Activated T-helper 9 cell treated with anti-CD3 and anti-CD28 coated beads, Interleukin-2, amount 50 U/mL, for 16 hours (primary cell): ENCODE measurements at places on chromosomes 6 and 20.

GRCh38 chr20:11296221-11296620 is 621.5 kb upstream of the BTBD3 start:
- DNase-seq = no peak

- DNase-seq = no peak
These were observed 5.6 kb downstream of the TRAM2 start for GRCh38 chr6:52571099-52571755.

DNA sequence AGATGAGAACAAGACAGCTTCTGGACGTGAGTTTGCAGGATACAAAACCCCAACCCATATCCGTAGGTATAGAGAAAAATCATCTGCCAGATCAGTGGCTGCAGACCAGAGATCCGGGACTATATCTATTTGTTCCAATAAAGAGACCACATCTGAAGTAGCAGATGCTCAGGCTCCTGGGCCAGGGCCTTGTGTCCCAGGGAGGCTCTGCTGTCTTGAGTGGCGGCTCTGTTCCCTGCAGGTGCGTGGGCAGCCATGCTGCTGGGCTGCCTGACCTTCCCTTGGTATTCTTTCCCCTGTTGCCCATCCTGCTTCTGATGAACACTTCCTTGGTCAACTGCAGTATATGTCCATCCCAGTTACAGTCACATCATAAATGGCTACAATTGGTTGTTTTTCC is 34.9 kb downstream of the ERMARD start:
- no peak for DNase-seq

DNA sequence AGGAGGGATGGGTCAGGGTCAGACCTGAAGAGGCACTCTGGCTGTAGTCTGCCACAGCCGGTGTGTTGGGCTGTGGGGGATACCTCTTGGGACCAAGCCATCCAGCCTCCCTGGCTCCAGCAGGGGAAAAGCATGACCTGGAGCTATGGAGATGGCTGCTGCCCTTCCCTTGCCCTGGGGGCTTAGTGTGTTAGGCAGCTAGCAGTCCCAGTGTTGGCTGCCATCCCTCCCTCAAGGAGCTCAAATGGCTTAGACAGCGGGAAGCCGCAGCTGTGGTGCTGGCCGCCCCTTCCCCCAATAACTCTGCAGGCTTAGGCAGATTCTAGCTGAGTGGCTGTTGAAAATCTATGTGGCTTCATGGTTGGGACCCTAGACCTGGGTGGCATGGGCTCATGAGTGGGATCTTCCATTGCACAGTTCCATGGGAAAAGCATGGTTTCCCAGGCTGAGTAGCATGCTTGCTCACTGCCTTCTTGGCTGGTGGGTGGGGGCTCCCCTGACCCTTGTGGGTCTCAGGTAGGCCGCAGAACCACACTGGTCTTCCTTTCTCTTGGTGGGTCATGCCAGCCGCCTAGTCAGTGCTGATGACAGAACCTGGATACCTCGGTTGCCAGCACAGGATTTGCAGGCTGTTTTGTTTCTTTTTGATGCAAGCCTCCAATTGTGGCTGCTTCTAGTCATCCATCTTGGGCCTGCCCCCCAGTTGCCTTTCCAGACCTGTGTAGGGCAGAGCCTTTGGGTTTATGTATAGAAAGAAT is 69.0 kb upstream of the AHI1 start:
- DNase-seq = no peak

DNA sequence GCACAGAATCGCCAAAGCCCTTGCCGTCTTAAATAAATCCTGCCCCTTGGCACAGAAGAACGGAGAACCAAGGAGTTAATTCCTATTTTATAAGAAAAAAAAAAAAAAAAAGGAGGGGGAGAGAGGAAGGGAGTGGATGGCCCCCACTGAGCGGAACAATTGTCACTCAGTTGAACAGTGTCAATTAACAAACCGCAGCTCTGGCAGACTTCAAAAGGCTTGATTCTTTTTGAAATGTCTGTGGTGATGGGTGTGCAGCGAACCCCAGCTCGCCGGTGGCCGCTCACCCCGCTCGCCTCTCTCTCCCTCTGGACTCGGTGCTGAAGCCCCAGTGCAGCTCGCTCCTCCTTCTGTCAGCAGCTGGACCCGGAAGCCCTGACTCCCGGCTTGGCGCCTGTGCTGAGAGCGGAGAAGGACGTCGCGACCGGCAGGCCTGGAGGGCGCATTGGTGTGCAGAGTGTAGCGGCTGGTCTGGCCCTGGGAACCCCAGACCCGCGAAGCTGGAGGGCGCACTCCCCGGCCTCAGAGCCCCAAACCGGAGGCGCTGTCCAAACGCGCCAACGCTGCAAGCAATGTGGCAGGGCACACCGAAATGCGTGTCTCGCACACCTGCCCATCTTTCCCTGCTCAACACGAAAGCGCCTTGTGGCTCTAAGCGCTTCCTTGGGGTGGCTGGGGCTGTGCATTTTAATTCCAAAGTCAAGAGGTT is 3.4 kb downstream of the LINC00237 start:
- DNase-seq = no peak

DNA sequence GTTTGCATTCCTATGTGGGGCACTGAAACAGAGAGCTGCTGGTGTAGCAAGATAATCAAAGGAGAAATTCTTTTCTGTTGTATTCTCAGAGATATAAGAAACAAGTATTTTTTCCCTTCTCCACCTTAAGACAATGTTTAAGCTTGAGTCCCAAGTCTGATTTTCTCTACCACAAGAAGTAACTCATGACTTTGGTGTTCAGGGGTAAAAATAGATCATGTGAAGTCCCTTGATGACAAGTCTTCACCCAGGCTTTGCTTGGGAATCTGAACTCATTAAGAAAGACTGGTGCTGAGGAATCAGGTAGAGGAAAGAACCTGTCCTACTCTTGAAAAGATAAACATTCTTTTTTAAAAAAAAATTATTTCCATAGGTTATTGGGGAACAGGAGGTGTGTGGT is 205.6 kb downstream of the ALDH8A1 start:
- DNase-seq = no peak

GRCh38 chr6:162821102-162821501 is 93.3 kb downstream of the PACRG start:
- DNase-seq = no peak

DNA sequence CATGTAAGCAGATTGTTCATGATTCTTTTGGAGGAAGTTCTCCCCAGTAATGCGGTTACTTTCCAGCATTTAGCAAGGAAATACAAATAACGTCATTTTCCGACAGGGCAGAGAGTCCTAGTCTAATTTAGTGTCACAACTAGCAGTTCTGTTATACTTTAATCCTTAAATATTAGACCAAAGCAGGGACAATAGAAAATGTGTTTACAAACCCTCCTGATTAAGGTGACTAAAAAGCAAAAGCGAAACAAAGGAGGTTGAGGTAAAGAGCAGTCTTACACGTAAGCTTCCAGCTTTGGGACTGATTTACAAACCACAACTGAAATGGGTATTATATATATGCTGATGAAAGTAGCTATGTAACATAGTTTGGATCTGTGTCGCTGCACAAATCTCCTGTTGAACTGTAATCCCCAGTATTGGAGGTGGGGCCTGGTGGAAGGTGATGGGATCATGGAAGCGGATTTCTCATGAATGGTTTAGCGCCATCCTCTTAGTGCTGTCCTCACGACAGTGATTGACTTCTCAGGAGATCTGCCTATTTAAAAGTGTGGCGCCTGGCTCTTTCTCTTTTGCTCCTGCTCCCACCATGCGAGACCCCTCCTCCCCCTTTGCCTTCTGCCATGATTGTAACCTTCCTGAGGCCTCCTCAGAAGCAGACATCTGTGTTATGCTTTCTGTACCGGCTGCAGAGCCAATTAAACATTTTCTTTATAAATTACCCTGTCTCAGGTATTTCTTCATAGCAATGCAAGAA is 81.9 kb downstream of the PLCB1 start:
- DNase-seq = no peak

GRCh38 chr6:11685481-11686093 is 93.0 kb downstream of the ADTRP start:
- no peak for DNase-seq

GRCh38 chr6:71292001-71292400 is 3.4 kb downstream of the OGFRL1 start:
- DNase-seq = no peak

- no peak for DNase-seq
These were observed 52.0 kb upstream of the THEMIS start for GRCh38 chr6:127952831-127953230.

GRCh38 chr6:26284537-26285142 is 80.4 kb upstream of the BTN3A2 start:
- peak; percentile 30 for DNase-seq

GRCh38 chr6:73263570-73263909 is 544 bp upstream of the KHDC1 start:
- DNase-seq = no peak

DNA sequence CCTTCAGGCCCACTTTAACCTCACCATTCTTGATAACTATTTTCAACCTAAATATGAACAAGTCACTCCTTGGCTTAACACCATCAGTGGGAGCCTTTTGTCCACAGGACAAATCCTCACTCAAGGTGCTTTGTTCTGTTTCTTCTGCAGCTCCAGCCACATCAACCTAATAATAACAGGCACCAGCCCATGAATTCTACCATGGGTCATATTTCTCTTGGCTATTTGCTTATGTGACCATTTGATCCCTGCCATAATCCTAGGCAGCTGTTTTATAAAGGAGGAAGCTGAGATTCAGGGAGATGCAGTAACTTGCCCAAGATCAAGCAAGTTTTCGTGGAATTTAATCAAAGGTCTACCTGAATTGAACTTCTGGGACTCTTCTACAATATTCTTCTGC is 561.3 kb downstream of the DHX35 start:
- no peak for DNase-seq

GRCh38 chr6:79225717-79226599 is 8.5 kb downstream of the HMGN3 start:
- DNase-seq = no peak

DNA sequence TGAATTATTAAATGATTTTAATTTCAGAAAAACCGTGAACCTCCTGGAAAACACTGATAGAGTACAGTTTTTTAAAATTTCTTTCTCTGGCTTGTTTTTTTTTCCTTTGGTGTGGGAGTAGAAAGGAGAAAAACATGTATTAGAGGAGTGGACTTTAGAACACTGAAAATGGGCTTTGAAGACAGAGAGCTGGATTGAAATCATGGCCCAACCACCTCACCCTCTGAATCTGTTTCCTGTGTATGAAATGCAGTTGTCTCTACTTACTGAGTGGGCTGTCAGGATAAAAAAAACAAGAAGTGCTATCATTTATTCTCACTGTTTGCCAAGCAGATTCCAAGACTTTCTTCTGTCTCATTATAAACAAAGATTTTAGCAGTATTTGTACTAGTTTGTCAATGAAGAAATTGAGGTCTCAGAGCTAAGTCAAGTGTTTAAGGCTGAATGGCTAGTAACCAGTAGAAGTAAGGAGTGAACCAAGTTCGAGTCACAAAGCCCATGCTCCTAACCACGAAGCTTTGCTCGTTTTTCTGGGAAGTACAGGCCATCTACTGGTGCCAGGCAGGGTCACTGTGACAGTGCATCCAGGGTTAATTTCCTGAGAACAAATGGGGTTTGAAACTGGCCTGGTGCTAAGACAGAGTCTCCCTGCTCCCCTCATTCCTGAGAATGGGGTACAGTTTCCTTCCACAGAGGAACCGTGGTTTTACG is 256.4 kb downstream of the TMEM242 start:
- DNase-seq = no peak

- no peak for DNase-seq
These were observed 17.3 kb downstream of the EEF1E1 start for GRCh38 chr6:8085053-8085511.

DNA sequence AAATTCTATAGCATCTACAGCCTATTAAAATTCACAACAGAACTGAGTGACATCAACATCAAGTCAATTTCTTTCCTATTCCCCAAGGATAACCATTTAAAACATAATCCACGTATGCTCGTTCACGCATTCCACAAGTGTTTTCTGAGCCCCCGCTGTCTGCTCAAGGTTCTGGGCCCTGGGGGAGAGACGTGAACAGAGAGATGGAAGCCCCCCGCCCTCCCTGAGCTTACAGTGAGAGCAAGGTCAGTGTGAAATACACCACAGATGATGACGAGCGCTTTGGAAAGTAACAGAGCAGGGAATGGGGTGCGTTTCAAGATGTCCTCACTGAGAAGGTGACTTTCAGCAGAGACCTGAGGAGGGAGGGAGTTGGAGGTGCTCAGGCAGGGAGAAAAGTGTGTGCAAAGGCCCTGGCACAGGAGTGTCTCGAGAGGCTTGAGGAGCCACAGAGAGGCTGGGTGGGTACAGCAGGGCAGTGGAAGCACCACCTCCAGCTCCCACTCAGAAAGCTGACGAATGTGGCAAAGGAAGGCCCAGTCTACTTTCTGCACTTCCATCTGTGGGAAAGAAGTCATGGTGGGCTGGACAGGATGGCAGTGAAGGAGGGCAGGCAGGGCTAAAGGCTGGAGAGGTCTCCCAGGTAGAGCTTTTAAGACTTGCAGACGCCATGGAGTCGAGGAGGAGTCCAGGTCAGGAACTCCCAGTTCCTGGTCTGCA is 88.3 kb downstream of the DLL1 start:
- no peak for DNase-seq

- no peak for DNase-seq
These were observed 112.5 kb downstream of the JPH2 start for GRCh38 chr20:44074252-44075151.

GRCh38 chr6:99563056-99563723 is 5.3 kb downstream of the CCNC start:
- DNase-seq = no peak

GRCh38 chr6:52176550-52176949 is 9.6 kb upstream of the IL17A start:
- DNase-seq = no peak

- no peak for DNase-seq
These were observed 128.8 kb downstream of the SOBP start for GRCh38 chr6:107618672-107619071.
